ENCODE measurements at places on chromosomes 12 and 14.

DNA sequence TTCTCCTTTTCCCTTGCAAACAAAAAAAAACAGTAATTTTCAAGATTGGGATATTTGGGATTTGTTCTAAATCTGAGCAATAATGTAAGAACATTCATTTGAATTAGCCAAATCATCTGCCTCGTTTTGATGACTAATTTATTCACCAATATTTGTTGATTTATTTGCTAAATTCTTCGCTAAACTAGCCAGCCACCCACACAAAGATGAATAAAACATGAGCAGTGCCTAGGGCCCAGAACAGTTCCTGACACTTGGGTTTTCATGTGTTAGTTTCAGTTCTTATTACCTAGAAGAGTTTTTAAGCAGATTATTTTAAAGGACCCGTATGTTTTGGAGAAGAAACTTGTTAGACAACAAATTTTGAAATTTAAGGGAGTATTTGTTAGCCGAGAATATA lies 1.4 kb downstream of the ETNK1 start:
- DNase-seq = no peak

DNA sequence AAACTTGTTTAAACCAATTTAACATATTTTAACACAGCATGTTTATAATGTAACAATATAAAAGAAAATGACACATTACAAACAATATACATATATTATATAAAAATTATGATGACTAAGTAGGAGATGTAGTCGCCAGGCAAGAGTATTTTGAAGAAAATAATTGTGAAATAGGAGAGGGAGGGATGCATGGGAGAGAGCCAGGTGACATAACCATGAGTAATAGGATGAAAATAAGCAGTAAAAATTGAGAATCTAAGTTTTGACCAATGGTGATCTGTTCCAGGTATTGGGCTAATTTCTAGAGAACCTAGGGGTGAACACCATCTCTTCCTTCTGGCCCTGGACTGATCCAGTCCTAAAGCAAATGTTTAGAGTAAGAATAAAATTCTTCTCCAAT lies 315.2 kb upstream of the G2E3 start:
- DNase-seq = no peak

DNA sequence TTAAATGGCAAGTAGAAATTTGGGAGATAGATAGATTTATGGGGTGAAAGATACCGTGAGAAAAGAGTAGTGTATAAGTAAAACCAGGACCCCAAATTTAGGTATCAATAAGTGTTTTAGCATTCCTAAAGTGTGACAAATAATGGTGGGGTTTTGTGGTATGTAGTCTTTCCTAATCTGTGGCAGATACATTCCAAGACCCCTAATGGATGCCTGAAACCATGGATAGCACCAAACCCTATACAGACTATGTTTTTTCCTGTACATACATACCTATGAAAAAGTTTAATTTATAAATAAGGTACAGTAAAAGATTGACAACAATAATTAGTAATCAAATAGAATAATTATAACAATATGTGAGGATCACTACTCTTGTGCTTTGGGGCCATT lies 14.4 kb upstream of the TCP11L2 start:
- DNase-seq = no peak

DNA sequence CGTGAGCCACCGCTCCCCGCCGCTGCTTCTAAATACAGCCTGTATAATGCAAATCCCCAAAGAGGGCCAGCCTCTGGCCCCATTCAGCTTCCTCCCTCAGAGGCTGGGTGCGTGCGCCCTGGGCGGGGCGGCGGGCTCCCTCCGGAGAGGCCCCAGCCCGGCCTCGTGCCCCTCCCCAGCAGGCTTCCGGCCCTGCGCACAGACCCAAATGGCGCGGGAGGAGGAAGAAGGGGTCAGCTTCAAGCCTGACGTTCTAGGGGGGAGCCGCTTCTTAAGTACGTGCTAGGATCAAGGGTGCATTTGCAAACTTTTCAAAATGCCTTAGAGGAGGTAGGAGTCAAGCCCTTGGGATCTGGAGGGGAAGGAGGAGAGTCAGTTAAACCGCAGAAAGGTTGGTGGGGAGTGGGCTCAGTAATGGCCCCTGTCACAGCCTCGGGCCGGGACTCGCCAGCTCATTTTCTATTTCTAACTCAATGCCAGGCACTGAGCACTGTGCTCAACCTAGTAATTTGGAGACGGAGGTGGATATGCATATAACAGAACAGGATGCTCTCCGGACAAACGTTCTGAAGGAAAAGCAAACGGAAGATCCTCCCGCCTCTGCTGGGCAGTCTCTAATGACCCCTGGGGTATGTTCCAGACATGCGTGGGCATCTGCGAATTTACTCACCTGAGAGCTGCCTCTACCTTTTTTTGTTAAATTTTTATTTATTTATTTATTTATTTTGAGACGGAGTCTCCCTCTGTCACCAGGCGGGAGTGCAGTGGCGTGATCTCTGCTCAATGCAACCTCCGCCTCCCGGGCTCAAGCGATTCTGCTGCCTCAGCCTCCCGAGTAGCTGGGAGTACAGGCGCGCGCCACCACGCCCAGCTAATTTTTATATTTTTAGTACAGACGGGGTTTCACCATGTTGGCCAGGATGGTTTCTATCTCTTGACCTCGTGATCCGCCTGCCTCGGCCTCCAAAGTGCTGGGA lies 32.3 kb downstream of the NINJ2 start:
- DNase-seq = peak; percentile 80

DNA sequence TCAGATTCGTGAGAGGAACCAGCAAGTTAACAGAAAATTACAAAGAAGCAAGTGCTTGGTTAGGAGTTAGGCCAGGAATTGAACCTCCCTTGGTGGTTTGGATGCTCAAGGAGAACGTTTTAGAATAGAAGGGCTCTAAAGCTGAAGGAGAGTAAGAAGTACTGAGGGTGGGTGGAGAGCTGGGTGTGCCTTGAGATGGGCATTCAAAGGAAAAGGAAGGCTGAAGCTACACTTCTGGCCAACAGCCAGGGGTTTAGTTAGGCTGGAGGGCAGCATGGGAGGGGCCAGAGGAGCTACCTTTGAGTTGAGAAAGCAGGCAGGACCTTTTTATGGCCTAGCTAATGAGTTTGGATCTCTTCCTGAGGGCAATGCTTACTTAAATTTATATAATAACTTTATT lies 421.2 kb downstream of the CCDC91 start:
- DNase-seq = no peak

DNA sequence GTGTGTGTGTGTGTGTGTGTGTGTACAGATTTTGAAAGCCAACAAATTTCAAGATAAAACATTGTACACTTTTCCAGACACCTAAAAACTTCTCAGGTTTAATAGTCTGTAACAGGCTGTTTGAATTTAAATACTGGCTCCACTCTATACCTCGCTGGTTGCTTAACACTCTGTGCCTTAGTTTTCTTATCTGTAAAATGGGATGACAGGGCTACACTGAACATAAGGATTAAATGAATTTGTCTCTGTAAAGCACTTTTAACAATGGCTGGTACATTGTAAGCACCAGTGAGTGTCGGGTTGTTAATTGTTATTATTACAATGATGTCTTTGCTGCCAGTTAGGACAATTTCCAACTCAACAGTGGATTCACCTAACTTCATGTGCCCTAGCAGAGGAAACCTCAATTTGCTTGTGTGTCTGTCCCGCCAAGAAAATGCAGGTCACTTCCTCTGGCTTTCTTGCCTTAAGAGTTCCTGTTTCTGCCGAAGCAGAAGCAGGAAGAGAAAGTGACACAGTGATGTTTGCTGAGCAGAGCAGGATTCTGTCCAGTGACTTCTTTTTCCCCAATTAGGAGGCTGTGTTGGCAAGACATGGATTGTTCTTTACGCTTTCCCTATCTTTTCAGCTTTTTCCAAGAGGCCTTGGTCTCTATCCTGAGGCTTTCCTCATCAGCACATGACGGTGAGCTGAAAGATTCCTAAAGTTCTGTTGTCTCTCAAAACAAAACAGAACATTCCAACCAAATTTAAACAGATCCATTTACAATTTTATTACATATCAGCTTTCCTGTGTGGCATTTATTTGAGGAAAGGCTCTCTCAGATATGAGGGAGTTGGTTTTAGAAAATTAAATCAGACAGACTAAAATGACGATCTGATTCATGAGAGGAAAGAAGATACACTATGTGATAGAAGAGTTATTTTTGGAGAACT lies 154.1 kb upstream of the ATP2B1 start:
- peak; percentile 37 for DNase-seq

GRCh38 chr12:81759190-81760051 lies at the start of gene PPFIA2:
TSS of gene PPFIA2 (minus strand) at chr12:81759350.
- DNase-seq = peak; percentile 42

DNA sequence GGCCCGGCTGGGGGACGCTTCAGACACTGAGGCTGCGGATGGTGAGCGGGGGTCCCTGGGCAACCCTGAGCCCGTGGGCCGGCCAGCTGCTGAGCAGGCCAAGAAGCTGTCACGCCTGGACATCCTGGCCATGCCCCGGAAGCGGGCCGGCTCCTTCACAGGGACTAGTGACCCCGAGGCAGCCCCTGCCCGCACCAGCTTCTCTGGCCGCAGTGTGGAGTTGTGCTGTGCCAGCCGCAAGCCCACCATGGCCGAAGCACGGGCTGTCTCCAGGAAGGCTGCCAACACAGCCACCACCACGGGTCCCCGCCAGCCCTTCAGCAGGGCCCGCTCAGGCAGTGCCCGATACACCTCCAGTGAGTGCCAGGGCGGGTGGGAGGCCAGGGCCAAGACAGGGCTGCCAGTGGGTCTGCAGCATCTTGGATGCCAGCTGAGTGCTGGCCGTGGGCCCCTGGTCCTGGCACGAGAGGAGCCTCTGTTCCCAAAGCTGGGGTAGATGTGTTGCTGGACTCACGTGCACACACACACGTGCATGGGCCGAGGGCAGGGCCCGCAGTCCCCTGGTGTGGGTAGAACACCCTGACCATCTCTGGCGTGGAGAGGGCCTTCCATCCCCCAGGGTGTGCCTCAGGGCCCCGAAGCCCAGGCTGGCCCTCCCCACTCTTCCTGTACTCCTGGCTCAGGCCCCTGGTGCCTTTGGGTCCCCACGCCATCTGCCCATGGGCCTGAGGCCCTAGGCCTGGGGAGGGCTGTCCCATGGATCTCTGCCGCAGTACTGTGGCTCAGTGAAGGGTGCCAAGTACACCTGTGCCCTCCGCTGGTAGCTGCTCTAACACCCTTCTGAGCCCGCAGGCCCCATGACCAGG lies 22.8 kb downstream of the CEP170B start:
- no peak for DNase-seq

- DNase-seq = no peak
Measured at GRCh38 chr12:124381456-124382296, 86.8 kb downstream of the RFLNA start.

DNA sequence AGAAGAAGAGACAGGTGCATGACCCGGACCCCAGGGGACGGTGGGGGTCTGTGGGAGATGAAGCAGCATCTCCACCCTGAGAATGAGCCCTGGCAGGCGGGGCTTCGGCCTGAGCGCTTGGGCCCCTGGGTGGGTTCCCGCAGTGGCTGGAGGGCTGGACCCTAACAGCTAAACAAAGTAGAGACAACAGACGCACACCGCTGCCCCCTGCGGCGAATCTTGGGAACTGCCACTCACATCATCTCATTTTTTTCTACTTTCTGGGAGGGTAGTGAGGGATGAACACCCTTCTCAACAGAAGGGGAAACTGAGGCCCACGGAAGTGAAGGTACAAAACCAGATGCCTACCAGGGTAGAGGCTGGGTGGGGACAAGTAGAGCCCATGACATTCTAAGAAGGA lies 104.7 kb downstream of the RFLNA start:
- DNase-seq = peak; percentile 58

DNA sequence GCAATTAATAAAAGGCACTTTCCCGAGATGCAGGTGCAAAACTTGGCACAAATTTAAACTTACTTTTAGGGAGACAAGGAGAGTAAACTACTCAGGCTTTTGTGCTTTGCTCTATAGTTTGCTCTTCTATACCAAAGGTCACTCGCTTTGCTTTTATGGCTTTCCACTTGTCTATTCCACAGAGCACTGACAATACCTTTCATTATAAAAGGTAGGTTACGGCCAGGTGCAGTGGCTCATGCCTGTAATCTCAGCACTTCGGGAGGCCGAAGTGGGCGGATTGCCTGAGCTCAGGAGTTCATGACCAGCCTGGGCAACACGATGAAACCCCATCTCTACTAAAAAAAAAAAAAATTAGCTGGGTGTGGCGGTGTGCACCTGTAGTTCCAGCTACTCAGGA lies 32.9 kb downstream of the ALKBH1 start:
- no peak for DNase-seq

- no peak for DNase-seq
Measured at GRCh38 chr14:26636561-26636960, 38.7 kb upstream of the NOVA1 start.

DNA sequence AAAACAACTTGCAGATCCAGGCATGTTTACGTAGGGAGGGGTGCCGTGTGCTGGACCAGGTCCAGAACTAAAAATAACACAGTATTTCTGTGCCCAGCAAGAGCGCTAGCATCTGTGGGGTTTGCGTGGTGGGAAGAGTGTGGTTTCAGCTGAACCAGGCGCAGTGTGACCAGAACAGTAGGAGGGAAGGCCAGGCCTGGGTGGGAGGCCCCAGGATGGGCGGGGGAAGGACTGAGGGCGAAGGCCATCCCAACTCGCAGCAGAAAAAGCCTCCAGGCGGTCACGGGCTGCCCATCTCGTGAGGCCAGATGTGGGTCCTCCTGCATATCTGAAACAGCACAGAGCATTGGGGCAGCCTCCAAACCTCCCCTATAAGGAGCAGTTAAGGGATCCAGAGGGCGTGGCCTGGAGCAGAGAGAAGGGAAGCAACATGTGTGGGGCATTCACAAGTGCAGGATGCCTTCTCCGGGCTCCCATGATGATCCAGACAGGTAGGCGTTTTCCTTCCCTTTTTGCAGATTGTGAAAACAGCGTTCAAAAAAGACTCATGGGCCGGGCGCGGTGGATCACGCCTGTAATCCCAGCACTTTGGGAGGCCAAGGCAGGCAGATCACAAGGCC lies 17.8 kb upstream of the CD9 start:
- no peak for DNase-seq

DNA sequence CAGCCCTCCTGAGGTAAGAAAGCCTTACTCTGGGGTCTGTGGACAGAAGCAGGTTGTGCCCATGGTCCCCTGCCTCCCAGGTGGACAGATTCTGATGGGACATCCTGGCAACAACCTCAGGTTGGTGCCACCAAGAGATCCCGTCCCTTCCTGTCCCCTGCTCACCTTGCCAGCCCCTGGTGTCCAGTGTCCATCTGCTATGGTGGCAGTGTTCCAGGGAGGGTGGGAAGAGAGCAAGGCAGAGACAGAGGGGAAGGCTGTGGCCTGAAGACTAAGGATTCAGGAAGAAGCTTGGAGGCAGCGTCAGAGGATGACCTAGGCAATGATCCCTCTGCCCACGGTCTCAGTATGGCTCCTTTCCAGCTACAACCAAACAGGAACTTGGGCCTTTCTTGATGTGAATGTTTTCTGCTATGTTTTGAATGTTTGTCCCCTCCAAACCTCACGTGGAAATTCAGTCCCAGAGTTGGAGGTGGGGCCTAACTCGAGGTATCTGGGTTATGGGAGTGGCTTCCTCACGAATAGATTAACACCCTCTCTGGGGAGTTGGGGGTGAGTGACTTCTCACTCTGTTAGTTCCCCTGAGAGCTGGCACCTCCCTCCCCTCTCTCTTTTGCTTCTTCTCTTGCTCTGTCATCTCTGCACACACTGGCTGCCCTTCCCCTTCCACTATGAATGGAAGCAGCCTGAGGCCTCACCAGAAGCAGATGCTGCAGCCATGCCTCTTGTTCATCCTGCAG lies 26.9 kb downstream of the IQSEC3 start:
- DNase-seq = no peak

- no peak for DNase-seq
Measured at GRCh38 chr12:121794534-121795033, 1.1 kb upstream of the RHOF start.

All from activated T-cell treated with anti-CD3 and anti-CD28 coated beads, Interleukin-2, amount 50 U/mL, for 24 hours (primary cell).